Skin of body (tissue), 3 donors: ENCODE measurements at places on chromosomes 5 and 9. TPM values are rescaled to one million over a fixed set of nuclear protein-coding genes. Genes with fewer than 3 reads are reported as not detected.

FOXD1 gene
- total RNA-seq, result 1.4 TPM

DNA sequence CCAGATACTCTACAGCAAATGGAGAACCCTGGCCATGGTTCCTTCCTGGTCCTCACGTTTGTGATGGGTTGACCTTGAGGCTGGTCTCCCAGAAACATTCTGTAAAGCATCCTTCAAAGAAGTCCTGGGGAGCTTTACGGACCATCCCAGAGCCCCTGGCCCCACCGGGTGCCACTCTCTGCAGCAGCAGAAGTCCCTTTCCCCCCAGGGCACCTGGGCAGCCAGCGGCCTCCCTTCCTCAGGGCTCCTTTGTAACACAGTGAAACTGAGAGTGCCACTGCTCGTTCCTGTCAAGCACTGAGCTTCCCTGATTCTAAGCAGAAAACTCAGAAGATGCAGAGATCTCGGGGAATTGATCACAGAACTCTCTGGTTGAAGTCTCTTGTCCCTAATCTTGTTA, 104.3 kb downstream of the ENTREP1 start:
- DNase-seq, result no peak

DNA sequence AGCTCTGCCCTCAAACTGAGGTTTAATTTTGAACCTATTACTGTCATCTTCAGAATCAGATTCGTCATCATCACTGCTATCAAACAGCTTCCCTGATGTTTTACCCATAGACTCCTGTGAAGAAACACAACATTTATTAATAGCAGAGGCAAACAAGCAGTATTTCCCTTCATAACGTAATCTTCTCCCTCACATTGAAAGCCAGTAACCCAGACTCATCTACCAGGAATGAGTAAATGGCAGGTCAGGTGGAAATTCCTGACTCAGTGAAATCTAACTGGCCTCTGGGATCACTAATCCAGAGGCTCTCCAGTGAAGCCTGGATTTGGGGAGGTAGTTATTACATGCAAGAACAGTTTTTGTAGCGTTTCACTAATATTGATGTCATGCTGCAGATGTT, 14.6 kb downstream of the NOL8 start:
- no peak for DNase-seq

GRCh38 chr5:176873541-176874172, 25.5 kb downstream of the HK3 start:
- no peak for DNase-seq

DNA sequence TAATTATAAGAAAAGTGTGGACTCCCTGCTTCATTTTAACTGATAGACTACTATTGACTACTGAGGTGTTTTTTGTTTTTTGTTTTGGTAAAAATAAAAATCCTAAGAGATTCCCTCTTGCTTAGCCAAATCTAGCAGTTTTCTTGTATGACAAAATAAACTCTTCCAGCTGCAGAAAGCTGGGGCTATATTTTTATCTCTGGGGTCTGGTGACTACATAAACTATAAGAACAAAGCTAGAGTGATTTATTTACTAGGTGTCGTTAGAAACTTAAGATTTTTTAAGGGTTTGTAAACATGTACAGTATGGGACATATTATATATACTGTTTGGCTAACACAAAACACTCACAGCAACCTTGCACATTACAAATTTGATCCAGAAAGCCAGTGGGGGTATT, 467.4 kb upstream of the MPDZ start:
- no peak for DNase-seq

DNA sequence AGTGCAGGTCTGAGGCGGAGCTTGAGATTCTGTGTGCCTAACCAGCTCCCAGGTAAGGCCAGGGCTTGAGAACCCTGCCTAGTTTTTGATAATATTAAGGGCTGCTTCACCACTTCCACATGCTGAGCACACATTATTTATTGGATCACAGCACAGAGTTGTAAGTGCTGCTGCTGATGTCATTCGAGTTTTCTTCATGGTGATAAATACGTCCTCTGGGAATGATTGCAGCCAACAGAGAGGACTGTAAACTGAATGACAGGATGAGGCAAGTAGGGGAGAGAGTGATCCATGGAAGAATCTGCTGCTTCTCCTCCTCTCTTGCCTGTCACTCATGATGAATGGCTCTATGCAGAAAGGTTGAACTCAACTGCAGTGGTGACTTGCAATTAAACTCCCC, 77.9 kb upstream of the VPS13A start:
- DNase-seq, result no peak

PCA3 gene
- total RNA-seq, result 0.20 TPM

DNA sequence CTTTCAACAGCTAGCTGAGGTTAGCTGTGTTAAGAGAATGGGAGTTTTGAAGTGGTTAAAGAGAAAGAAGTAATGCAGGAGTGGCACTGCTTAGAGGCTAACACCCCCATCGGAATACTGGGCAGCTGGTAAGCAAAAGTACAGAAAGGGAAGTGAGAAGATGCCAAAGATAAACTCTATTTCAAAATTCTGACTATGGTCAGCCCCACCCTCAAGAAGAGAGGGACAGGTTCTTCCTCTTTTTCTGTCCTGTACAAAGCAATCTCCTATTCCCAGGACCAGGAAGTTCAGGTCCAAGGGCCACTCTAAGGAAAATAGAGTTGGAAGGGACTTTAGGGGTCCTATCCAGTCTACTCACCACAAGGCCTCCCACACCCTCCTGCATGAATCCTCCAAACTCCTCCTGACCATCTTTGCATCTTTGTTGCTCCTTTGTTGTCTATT, 45.9 kb upstream of the JAK2 start:
- DNase-seq, result no peak

DNA sequence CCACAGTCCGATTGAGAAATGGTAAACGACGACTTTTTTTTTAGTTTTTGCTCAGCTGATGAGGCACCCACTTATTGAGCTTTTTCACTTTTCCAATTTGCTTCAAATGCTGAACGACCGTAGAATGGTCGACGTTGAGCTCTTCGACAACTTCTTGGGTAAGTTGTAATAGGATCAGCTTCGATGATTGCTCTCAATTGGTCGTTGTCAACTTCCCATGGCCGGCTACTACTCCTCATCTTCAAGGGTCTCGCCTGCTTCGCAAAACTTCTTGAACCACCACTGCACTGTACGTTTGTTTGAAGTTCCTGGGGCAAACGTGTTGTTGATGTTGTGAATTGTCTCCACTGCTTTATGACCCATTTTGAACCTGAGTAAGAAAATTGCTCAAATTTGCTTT, 35.7 kb downstream of the NSD1 start:
- no peak for DNase-seq

CBY3 gene
- total RNA-seq, result not detected

GRCh38 chr9:104987743-104988142, 59.8 kb upstream of the ABCA1 start:
- no peak for DNase-seq

KLHL3 gene
- 6.2 TPM for total RNA-seq

GRCh38 chr9:105966834-105967233, 272.5 kb downstream of the TMEM38B start:
- peak; percentile 28 for DNase-seq

NUDT2 gene
- 17.3 TPM for total RNA-seq

DNA sequence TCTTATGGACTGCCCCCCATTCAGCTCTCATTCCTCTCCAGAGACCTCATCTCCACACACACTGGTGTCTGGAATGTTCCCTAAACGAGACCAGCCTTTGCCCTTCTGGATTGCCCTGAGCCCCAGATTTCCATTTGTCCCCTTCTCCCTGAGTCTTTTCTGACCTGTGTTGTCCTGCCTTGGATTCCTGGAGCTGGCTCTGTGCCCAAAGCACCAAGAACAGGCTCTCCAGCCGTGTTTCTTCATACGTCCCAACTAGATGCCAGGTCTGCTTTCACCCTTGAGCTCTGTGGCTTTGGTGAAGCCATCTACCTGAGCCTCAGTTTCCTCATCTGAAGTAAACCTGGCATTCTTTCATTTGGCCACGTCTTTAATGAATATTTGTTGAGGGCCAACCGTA, 6.3 kb downstream of the CCDC180 start:
- no peak for DNase-seq

SOHLH1 gene
- total RNA-seq, result not detected

INSL4 gene
- not detected for total RNA-seq

DNA sequence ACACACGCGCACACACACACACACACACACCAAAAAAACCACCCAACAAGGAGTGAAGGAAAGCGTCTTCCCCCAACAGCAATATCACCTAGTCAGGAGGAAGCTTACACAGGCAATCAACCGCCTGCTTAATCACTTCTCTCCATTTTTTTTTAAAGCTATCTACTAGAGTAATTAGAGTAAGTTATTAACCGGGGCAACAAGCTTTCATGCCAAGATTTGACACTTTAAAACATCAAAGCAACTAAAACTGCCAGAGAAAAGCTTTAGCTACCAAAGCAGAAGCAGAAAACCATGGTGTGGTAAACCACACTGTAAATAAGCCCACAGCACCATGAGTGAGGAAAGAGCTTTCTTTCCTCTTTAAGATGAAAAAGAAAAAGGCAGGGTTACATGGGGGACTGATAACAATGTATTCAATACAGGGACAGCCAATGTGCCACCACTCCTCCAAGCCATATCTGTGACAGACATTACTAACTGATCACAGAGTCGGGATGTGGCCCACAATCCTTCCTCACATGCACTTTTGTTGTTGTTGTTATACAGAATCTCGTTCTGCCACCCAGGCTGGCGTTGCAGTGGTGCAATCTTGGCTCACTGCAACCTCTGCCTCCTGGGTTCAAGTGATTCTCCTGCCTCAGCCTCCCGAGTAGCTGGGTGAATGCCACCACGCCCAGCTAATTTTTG, 282.1 kb downstream of the CRB2 start:
- no peak for DNase-seq

VPS13A gene
- total RNA-seq, result 36.2 TPM

DNA sequence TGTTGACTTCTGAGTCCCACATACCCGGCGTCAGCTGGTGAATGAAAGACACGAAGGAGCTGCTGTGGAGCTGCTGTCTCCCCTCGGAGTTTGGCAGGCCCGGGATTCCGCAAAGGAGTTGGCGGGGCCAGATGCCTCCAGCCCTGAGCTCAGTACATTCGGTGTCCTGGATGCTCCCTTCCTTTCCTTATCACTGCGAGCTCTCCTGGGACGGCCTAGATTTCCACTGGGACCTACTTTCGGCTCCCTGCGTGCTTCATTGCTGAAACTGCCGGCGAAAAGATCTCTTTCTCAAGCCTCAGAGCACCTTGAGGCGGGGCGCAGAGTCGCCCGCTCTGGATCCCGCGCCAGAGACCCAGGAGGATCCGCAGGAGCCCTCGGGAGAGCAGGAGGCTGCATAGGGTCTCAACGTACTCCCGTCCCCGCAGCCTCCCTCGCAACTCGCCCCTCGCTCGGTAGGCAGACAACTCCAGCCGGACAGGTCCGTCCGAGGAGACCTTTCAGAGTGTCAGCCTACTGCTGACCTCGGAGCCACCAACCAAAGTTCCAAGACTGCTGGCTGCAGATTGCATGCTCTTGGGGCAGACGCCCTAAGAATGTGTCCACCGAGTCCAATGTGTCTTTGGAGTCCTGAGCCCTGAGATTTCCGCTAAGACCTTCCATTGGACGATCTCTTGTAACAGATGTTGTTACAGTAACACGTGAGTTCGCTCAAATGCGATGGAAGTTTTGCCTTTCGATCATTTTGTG, 6.1 kb downstream of the ANXA2R start:
- DNase-seq, result no peak

DNA sequence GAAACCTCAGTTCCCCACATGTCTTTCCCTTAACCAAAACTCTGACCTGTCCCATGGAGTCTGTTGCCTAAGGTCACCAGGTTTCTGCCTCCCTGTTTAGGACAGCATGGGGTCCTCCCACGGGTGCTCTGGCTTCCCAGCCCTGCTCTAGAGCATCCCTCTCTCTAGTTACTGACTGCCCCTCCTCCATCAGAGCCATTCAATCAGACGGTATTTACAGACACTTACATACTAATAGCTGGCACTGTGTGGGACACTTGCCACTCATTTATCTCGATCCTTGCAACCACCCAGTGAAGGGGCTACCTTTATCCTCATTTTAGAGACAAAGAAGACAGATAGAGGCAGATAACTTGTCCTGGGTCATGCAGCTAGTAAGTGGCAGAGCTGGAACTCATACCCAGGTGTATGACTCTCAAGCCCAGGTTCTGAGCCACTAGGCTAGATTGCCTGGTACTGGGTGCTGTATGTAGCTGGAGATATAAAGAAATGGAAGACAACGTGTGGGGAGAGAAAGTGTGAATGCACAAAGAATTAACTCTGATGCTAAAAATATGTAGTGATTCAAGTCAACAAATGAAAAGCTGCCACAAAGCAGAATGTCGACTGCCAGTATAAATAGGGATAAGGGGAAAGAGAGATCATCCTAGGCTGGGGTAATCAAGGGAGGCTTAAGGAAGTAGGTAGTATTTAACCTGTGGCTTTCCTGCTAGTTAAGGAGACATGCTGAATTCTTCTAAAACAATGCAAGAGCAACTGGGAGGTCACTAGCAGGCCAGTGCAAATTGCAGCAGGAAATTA, 52.5 kb upstream of the PDE8B start:
- no peak for DNase-seq

DNA sequence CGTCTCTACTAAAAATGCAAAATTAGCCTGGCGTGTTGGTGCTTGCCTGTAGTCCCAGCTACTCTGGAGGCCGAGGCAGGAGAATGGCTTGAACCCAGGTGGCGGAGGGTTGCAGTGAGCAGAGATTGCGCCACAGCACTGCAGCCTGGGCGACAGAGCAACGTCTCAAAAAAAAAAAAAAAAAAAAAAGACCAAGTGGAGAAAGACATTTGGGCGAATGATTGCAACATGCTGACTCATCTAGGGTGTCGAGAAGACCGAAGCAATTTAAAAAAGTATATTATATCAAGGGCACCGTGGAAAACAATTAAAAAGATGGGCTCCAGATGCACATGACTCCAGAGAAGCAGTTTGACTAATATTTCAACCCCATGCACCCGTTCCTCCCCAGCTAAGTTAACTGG, 9.2 kb downstream of the KLF4 start:
- no peak for DNase-seq

- DNase-seq, result no peak
Observed at GRCh38 chr5:139659695-139660101, 11.5 kb downstream of the CXXC5 start.
